ENCODE measurements at places on chromosomes 4 and X.

GRCh38 chrX:147537172-147537571 is 374.5 kb upstream of the FMR1 start:
- no peak for DNase-seq

GRCh38 chr4:143071351-143071750 is 113.4 kb upstream of the USP38 start:
- DNase-seq: no peak

DNA sequence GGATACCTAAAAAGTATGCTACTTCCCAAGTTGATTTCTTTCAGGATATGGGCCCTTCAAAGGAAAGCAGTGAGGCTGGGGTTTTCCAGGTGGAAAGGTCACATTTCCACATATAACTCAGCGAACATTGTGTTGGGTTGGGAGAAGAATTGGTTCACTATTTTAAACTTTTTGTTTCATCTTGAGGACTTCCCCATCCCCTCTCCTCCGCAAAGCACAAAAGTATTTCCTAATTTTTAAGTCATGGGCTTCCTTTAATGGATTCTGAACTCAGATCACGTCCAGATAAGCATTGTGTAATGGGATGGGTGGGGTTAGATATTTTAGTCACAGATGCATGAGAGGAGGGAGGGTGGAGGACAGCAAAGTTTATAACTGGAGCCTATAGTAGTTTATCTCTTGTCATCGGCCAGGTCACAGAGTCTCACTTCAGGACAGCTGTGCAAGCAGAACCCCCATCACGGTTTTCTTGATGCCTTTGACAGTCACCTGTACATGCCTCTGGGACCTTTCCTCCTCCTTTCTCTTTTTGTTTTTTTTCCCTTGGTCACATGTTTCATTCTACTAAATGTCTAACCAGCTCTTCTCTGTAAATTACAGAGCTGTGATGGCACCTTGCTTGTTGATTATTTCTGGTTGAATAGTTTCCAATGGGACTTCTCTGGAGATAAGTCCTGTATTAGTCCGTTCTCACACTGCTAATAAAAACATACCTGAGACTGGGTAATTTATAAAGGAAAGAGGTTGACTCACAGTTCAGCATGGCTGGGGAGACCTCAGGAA is 115.4 kb downstream of the PTTG2 start:
- DNase-seq: no peak

DNA sequence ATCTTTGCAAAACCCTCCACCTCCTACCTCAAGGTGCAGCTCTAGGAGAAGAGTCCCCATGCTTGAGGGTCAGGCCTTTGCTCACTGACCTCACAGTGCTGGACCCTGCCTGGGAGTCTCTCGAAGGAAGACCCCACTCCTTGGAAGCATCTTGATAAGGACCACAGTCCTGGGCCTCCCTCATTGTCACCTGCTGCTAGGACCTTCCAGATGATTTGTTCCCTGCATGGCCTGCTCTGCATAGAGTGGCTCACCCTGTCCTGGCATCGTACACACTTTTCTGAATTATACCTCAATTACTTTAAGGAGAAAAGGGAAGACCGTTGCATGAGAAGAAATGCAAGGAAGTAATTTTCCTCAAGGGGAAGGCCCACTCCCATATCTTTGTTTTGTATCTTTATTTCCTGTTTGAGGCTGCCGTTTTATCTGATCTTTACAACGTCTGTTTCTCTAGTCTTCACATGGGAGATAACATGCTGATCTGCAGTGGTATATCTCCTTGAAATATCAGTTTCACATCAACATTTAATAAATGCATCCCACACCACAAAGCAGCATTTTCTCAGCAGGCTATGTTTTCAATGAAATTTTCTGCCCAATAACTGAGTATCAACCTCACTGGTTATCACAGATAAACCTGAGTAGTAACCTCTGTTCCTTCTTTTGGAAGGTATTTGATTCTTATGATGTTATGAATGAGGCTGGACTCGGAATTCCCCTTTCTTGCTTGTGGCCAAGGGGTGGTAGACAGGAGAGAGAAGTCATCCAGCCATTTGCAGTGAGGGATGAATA is 15.0 kb upstream of the AKAP17A start:
- DNase-seq: no peak

- no peak for DNase-seq
Observed at GRCh38 chrX:119343856-119344255, 55.3 kb upstream of the SLC25A43 start.

GRCh38 chrX:119635179-119635578 is 29.0 kb upstream of the NKRF start:
- DNase-seq: no peak

DNA sequence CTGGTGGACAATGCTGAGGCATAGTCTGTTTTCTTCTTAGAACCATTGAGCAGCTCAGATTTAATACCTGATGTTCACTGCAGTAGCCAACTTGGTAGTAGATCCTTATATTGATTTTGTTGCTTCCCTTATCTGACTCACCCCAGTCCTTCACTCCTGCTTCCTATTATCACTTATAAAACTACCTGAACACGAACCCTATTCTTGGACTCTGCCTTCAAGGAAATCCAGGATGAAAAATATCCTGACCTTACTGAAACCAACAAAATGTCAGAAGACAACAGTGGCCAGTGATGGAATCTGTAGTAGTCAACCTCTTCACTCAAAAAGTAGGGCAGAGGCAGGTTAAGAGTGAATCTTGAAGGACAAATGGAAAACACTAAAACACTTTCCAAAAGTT is 98.1 kb downstream of the CPEB2 start:
- DNase-seq: no peak

GRCh38 chr4:185779517-185779916 is 32.5 kb downstream of the SORBS2 start:
- DNase-seq: no peak

DNA sequence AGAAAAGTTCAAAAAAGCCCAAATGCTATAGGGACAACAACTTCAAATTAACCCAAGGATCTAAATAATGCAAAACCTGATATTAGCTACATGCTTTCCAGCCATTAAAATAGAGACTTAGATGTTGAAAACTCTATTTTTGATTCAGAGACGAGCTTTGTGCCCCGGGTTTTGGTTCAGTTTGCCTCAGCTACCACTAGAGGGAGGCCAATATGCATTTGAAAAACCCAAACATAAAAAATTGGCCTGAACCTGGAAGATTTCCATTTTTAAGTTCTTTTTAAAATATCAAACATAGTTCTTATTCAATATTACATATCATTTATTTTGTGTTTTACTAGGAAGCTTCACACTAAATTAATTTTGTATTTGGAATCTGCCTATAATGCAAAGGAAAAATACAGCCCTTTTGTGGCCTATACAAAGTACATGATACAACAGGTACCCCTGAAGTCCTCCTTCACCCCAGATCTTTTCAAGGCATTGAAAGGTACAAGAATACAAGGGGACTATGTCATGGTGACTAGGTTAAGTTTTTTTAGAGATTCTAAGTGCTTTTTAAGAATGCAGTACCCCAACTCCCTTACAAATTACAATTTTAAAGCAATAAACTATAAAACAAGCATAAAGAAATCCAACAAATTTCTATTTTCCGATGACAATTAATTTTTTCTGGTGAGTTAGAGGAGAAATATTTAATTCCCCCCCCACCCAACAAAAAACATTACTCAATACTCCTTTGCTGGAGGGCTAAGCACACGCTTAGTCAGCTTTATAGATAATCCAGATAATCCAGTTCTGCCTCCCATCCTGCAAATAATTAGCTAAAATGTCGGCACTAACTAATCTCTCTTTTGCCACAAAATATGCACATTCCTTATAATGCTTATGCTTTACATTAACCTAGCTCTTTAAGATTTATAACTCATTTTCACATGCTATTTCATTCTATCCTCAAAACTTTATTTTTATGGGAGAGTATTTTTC is 97.7 kb upstream of the PTPN13 start:
- no peak for DNase-seq

DNA sequence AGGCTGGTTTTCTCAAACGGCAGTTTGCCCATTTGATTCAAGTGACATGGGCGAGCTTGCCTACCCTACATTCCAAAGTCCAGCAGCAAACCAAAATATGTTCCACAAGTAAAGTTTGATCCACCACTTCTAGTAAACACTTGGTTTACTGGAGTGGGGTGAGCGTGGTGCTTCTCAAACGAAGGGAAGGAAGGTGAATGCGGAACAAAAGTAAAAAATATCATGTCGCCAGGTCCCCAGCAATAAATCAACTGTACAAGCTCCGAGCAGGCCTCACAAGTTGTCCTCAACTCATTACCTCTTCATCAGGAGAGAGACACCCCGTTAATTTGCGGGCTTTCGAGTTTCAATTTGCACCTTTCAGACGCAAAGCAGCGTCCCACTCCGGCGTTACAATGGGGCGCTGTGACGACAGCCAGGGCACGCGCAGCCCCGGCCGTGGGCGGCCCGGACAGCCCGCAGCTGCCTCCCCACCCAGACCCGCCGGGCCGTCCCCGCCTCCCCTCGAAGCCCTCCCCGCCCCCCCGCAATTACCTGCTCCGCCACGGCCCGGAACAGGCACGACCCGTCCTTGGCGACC is 1.0 kb downstream of the OTUD4 start:
- DNase-seq: peak; percentile 75

DNA sequence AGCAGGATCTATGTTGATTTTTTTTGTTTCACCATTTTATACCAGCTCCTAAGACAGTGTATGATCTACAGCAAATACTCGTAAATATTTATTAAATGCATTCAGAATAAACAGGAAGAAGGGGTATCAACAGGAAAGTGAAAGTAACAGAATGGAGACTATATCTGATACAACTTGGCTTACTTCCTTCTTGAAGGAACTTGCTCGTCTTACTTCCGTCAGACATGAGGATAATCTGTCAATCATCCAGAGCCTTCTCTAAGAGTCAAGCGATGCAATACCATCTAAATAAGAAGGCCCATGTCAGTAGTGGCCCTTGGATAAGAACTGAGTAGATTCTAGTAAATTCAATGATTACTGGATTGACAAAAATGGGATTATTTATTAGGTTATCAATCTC is 84.2 kb downstream of the CAMK2D start:
- DNase-seq: no peak

DNA sequence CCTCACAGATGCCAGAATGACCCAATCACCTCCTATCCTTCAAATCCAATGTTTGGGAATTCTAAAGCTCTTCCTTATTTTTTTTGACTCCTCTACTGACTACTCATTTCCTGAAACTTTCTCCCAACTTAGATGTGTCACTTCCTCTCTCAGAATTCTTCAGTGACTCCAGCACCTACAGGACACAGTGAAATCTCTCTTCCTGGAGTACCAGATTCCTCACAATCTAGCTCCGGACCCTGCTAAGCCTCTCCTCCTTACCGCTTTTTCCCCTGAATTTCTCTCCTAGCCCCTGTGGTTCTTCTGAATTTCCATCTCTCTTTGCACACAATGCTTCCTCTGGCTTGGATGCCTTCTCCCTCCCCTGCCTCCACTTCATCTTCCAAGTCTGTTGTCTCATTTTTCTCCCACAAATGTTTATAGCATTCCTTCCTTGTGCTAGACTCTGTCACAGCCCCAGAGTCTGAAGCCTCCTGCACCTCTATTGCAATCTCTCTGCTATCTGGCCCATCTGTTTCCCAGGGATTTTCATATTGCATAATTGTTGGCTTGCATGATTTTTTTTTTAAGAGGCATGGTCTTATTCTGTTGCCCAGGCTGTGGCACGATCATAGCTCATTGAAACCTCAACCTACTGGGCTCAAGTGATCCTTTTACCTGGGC is 80.1 kb downstream of the ANAPC4 start:
- DNase-seq: no peak

- DNase-seq: no peak
Observed at GRCh38 chr4:164648849-164649212, 105.1 kb upstream of the SMIM31 start.

- no peak for DNase-seq
Observed at GRCh38 chrX:14496674-14497073, 32.7 kb upstream of the GLRA2 start.
